HFFc6 (cell line): ENCODE measurements at places on chromosomes 4 and X. TPM values are rescaled to one million over a fixed set of nuclear protein-coding genes. Genes with fewer than 3 reads are reported as not detected.

The STPG2 gene
- not detected in 3 replicates for total RNA-seq

GRCh38 chrX:138982365-138982764 lies 270.8 kb upstream of the FGF13 start:
- H3K27me3 ChIP-seq = no peaks in the 10 kb centered on the region
- H3K27ac ChIP-seq = no peak overlapping the region
- no peaks in the 10 kb centered on the region for H3K36me3 ChIP-seq

DNA sequence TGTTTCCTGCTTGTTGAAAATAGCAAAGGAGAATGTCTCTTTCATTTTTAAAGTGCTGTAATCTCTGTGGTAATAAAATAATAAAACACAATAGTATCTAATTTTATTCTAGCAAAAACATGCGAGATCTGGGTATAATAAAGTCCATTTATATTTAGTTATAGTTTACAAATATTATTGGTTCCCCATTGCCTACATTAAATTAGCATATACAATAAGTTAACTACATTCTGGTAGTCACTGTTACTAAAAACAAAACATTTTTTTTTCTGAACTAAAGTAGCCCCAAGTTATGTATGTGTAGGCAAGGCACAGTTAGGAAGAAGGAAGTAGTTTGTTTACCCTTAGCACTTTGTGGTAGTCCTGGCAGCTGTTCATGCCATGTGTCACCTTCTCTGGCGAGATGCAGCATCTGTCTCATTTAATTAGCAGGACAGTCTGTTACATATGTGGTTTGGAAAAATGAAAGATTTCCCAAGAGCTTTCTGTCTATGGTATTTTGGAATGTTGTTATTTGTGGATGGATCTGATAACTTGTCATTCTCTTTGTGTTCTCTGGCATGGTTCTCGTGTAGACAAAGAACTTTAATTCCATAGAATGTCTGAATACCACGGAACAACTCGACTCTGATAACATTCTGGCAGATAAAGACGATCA lies 231.3 kb upstream of the PITX2 start:
- peaks cover 15% of the 10 kb centered on the region for H3K4me1 ChIP-seq
- peak; percentile 95 for DNase-seq
- peak overlapping the region; percentile 8; the same call in 1 of the 2 replicates for H3K27ac ChIP-seq
- no peaks in the 10 kb centered on the region for H3K36me3 ChIP-seq

The RAB40A gene
- 0.07 to 0.14 TPM in 2 of 3 replicates, not detected in the other for total RNA-seq

The TMEM156 gene
- total RNA-seq = 0.16 to 0.34 TPM (median 0.17 TPM) in 3 replicates

GRCh38 chr4:3520276-3520675 lies 11.9 kb downstream of the LRPAP1 start:
- H3K27me3 ChIP-seq = no peaks in the 10 kb centered on the region
- no peaks in the 10 kb centered on the region for H3K4me1 ChIP-seq
- no peak for DNase-seq
- no peaks in the 10 kb centered on the region; the same call in 1 of the 2 replicates for H3K36me3 ChIP-seq
- H3K4me3 ChIP-seq = no peak overlapping the region
- no peak overlapping the region for H3K27ac ChIP-seq

The GPR34 gene
- total RNA-seq = not detected in 3 replicates

The NDST4 gene
- total RNA-seq = not detected in 3 replicates

GRCh38 chrX:118189000-118189399 lies 72.4 kb upstream of the KLHL13 start:
- H3K27me3 ChIP-seq = no peaks in the 10 kb centered on the region
- H3K36me3 ChIP-seq = no peaks in the 10 kb centered on the region
- DNase-seq = no peak
- no peak overlapping the region for H3K4me3 ChIP-seq
- no peak overlapping the region for H3K27ac ChIP-seq
- H3K4me1 ChIP-seq = no peaks in the 10 kb centered on the region

GRCh38 chr4:951594-952468 lies 19.6 kb downstream of the TMEM175 start:
- H3K27me3 ChIP-seq = no peaks in the 10 kb centered on the region; the same call in none of the 2 replicates
- no peak overlapping the region for H3K27ac ChIP-seq
- H3K4me1 ChIP-seq = no peaks in the 10 kb centered on the region

DNA sequence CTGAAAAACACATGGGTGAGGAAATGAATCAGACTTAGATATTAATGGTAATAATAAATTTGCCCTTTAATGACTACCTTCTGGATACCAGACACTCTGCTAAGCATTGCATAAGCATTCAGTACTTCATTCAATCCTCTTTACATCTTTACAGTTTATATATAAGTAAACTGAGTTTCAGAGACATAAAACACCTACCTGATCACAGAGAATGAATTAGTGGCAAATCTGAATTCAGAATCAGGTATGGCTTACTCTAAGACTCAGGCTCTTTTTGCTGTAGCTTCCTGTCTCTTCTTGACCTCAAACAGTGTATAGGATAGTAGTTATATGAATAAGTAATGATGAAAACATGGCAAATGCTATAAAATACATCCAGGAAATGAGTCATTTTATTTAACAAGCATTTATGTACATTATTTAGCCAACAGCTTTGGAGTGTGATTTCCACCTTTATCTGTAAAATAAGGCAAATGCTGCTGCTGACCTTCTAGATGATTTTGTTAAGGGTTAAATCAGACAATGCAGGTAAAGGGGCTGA lies 83.9 kb downstream of the VEGFC start:
- peak overlapping the region; percentile 83 for H3K27ac ChIP-seq
- DNase-seq = no peak
- H3K27me3 ChIP-seq = peaks cover 13% of the 10 kb centered on the region
- peak overlapping the region; percentile 52; the same call in 1 of the 2 replicates for H3K4me3 ChIP-seq
- H3K4me1 ChIP-seq = peaks cover 58% of the 10 kb centered on the region

The NAP1L2 gene
- total RNA-seq = 0.18 to 0.81 TPM (median 0.44 TPM) in 3 replicates

DNA sequence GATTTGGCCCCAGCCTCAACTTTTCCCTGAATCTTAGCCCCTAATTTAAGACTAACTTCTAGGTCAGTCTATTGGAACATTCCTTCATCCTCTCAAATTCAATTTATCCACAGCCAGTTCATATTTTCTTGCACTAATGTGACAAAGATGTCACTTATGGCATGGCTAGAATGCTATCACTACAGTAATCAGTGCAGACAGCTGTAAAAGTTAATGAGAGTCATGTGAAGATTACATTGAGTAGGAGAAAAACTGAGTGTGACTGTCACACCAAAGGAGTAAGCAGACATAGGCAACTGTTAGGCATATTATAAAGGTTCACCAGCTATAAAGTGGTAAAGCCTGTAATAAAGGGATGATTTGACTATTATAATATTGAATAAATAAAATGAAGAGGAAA lies 42.6 kb downstream of the GABRG1 start:
- H3K36me3 ChIP-seq = no peaks in the 10 kb centered on the region
- no peak for DNase-seq
- no peak overlapping the region for H3K4me3 ChIP-seq
- no peaks in the 10 kb centered on the region for H3K4me1 ChIP-seq
- no peaks in the 10 kb centered on the region for H3K27me3 ChIP-seq

The TMEM154 gene
- 0.23 and 2.6 TPM in 2 replicates for total RNA-seq

DNA sequence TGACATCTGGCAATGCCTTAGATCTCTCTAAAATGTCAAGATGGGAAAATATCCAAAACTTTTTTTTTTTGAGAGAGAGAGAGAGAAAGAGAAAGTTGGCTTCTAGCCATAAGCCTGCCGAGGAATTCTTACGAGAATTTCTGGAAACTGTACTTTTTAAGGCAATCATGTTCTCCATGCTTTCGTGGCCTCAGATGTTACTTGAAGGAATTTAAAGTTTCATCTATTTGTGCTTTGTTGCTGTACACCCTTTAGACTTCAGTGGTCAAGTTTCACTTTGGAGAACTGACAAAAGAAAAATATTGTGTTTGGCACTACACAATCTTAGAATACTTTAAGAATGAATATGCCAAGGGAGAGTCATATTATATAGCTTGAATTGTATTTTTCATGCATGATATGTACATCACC lies 53.9 kb downstream of the FAT4 start:
- H3K36me3 ChIP-seq = peaks cover 11% of the 10 kb centered on the region
- peak overlapping the region; percentile 94 for H3K27ac ChIP-seq
- H3K4me3 ChIP-seq = peak overlapping the region; percentile 89
- peak; percentile 73 for DNase-seq

GRCh38 chrX:13287816-13288215 lies 32.0 kb downstream of the ATXN3L start:
- H3K27ac ChIP-seq = peak overlapping the region; percentile 74
- peak overlapping the region; percentile 57 for H3K4me3 ChIP-seq
- H3K4me1 ChIP-seq = peaks cover 59% of the 10 kb centered on the region
- peak; percentile 25 for DNase-seq
- H3K27me3 ChIP-seq = no peaks in the 10 kb centered on the region

DNA sequence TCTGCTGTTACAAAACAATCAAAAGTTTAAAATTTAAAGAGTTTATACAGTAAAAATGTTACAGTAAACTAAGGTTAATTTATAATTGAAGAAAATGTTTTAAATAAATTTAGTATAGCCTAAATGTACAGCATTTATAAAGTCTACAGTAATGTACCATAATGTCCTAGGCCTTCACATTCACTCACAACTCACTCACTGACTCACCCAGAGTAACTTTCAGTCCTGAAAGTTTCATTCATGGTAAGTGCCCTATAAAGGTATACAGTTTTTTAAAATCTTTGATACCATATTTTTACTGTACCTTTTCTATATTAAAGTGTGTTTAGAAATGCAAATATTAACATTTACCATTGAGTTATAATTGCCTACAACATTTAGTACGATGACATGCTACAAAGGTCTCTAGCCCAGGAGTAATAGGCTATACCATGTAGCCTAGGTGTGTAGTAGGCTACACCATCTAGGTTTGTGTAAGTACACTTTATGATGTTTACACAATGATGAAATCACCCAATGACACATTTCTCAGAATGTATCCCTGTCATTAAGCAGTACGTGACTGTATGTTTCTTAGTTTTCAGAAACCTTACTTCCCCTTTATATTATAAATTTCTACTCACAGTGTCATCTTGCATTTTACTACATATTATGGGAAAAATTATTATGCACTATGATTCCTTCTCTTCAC lies 320.8 kb downstream of the ADAM29 start:
- no peak overlapping the region for H3K27ac ChIP-seq
- peaks cover 1% of the 10 kb centered on the region; the same call in 1 of the 2 replicates for H3K27me3 ChIP-seq
- H3K4me3 ChIP-seq = no peak overlapping the region
- no peaks in the 10 kb centered on the region for H3K4me1 ChIP-seq
- H3K36me3 ChIP-seq = no peaks in the 10 kb centered on the region

The SEL1L3 gene
- total RNA-seq = 21.7 to 32.8 TPM (median 28.6 TPM) in 3 replicates

DNA sequence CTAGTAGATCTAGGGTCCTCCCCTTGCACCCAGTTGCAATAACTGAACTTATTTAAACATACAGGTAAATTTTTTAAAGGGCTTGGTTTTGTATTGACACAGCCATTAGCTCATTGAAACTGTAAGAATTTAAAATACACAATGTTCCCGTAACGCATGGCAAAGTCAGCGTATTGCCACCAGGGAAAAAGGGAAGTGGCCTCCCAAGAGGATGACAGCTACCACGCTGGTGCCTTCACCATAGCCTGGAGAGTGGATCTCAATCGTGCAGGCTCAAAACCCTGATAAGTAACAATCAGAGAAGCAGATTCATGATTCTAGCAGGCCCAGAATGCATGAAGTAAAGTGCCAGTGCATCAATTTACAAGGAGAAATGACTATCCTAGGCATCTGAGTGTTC lies 49.4 kb upstream of the RELL1 start:
- no peak for DNase-seq
- no peaks in the 10 kb centered on the region for H3K36me3 ChIP-seq
- H3K4me1 ChIP-seq = peaks cover 10% of the 10 kb centered on the region
- H3K27me3 ChIP-seq = peaks cover 4% of the 10 kb centered on the region
- no peak overlapping the region for H3K27ac ChIP-seq
- no peak overlapping the region for H3K4me3 ChIP-seq

DNA sequence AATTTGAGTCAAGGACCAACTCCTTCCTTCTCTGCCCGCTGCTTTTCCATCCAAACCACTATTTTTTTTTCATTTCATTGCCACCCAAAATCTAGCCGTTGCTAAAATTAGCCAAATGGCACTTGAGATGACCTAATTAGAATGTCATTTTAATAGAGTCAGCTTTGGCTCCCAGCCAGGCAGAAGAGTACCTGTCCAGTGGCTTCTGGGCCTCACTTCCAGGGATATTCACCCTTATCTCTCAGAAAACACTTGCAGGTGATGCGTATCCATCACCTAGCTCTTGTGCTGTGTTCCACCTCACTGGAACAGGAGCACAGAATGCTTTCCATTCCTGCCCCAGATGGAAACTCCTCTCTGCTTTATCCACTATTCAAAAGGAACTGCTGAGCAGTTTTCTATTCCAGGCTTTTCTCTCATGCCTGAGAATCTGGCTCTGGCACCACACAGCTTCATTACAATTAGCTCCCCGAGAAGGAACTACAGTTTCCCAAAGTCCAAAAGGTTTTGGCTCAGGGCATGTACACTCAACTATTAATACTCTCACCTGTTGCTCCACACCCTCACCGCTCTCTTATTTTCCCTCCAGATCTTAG lies 18.5 kb downstream of the MAGEA9B start:
- DNase-seq = no peak
- H3K27ac ChIP-seq = no peak overlapping the region
- no peak overlapping the region for H3K4me3 ChIP-seq
- H3K36me3 ChIP-seq = no peaks in the 10 kb centered on the region
- H3K4me1 ChIP-seq = peaks cover 25% of the 10 kb centered on the region
- H3K27me3 ChIP-seq = no peaks in the 10 kb centered on the region; the same call in 1 of the 2 replicates

GRCh38 chr4:140351093-140352075 lies 22.1 kb upstream of the SCOC start:
- no peak overlapping the region for H3K4me3 ChIP-seq
- H3K27me3 ChIP-seq = peaks cover 30% of the 10 kb centered on the region
- no peaks in the 10 kb centered on the region for H3K4me1 ChIP-seq
- DNase-seq = no peak
- no peak overlapping the region for H3K27ac ChIP-seq
- H3K36me3 ChIP-seq = no peaks in the 10 kb centered on the region

GRCh38 chrX:275476-275966 lies 5.7 kb upstream of the PLCXD1 start:
- H3K4me1 ChIP-seq = peaks cover 18% of the 10 kb centered on the region
- H3K36me3 ChIP-seq = peaks cover 13% of the 10 kb centered on the region; the same call in 1 of the 2 replicates
- DNase-seq = no peak
- H3K4me3 ChIP-seq = no peak overlapping the region

The SPANXD gene
- total RNA-seq = 2.5 TPM in 1 of 3 replicates, not detected in the others
